A549 treated with CORT108297 at 1 μM for 4 hours (cell line): ENCODE measurements at places on chromosomes 4 and X. TPM values are rescaled to one million over a fixed set of nuclear protein-coding genes. Genes with fewer than 3 reads are reported as not detected.

The PABPC4L gene
- 0.06 to 0.09 TPM (median 0.09 TPM) in 5 replicates for total RNA-seq

The CXCL11 gene
- 0.09 to 0.51 TPM (median 0.18 TPM) in 5 replicates for total RNA-seq

The TBC1D8B gene
- 1.2 to 1.6 TPM (median 1.3 TPM) in 5 replicates for total RNA-seq

The SH3D19 gene
- total RNA-seq, result 21.0 to 29.8 TPM (median 24.9 TPM) in 5 replicates

The SRPX2 gene
- 2.3 to 2.9 TPM (median 2.4 TPM) in 5 replicates for total RNA-seq

The GAGE12H gene
- not detected in 5 replicates for total RNA-seq

The CACNA1F gene
- not detected in 5 replicates for total RNA-seq

The FDCSP gene
- total RNA-seq, result not detected in 5 replicates

The TAF9B gene
- 12.2 to 13.6 TPM (median 12.6 TPM) in 5 replicates for total RNA-seq

The MED12 gene
- 9.0 to 13.9 TPM (median 12.2 TPM) in 5 replicates for total RNA-seq

The CTAG2 gene
- not detected in 5 replicates for total RNA-seq
